Cardiac fibroblast (primary cell): ENCODE measurements at places on chromosomes 12 and 14.

DNA sequence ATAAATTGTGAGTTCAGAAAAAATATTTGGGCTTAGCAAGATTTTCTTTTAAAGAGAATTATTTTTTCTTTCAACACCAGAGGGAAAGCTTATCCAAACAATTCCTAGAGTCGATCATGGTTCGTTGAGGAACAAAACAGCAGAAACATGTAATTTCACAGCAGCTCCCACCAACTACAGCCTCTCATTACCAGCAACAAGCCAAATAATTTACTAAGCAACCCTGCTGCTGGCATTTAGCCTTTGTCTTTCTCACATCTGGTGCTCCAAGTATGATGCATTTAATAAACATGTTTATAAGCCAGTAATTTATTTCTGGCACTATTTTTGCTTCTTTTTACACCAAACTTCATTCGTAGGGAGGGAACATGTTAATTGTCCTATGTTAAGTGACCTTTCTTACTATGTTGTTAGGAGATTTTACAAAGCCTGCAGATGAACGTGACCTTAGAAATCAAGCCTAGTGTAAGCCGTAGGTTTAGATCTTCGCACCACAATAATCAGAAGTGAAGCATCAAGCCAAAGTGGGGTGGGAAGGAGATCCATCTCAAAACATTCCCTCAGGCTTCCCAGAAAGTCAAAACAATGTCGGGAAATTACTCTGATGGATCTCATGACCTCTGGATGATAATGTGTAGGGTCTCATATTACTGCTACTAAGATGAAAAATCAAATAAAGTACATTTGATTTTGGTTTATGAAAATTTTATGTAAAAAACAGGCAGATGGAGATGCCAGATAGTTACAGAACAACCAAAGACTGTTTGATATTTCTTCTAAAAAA lies 128.4 kb downstream of the RPAP3 start:
- DNase-seq = no peak

- DNase-seq = no peak
Measured at GRCh38 chr14:72980863-72981262, 46.0 kb downstream of the ZFYVE1 start.

- DNase-seq = no peak
Measured at GRCh38 chr12:122876731-122877130, 19.2 kb downstream of the VPS37B start.

GRCh38 chr14:71918955-71919354 lies 13.3 kb upstream of the RGS6 start:
- DNase-seq = no peak

DNA sequence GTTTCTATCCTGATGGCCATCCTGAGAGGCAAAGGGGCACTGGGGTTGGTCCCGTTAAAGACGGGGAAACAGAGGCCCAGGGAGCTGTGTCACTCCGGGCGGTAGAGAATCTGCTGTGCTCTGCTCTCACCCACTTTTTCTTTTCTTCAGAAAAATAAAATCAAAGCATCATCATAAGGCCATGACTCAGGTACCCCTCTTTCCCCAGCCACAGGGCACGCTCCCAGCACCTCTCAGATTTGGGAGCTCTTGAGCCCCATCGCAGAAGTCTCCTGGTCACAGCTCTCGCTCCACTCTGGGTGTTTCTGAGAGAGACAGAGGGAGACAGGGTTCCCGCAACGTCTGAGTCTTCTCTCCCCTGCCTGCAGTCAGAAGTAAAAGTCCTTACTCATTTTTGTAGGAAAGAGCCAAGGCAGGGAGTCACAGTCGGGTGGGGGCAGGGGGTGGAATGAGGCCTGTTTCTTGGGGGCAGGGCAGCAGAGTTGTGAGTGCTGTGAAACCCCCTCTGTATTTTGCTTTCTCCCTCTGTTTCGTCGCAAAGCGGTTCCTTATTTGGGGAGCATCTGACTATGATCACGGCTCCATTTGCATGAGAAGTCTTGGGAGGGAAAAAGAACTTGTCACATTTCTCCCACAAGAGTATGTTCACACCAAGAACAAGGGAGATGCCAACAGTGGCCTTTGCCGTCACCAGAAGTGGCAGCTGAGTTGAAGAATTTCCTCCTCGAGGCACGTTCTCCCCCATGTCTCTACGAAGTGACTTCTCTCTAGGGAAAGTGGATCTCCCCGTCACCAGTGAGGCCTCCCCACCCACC lies 139.0 kb downstream of the BCL11B start:
- no peak for DNase-seq

GRCh38 chr12:118327391-118327790 lies 45.3 kb downstream of the TAOK3 start:
- DNase-seq = no peak

GRCh38 chr14:22515929-22516328 lies 73.1 kb downstream of the DAD1 start:
- DNase-seq = no peak

GRCh38 chr12:2160043-2160442 lies 107.3 kb downstream of the CACNA1C start:
- no peak for DNase-seq

DNA sequence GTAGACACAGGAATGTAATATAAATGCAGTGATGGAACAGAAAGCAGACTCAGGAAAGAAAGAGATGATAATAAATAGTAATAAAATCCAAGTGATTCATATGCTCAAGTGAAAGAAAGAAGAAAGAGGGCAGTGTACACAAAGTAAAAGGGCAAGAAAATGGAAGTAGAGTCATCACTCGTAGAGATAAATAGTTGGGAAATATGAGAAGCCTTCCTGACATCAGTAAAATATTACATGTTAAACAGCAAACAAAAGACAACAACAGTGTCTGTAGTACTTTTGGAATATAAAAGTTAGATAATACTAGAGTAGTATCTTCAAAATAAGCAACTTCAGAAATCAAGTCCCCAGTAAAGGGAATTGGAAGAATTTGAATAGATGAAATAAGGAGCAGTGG lies 412.3 kb downstream of the RAD51B start:
- DNase-seq = peak; percentile 75
